Caco-2 (cell line): ENCODE measurements at places on chromosomes 12 and 14. TPM values are rescaled to one million over a fixed set of nuclear protein-coding genes. Genes with fewer than 3 reads are reported as not detected.

- peaks cover 19% of the 10 kb centered on the region; the same call in 1 of the 2 replicates for H3K4me1 ChIP-seq
- H3K27me3 ChIP-seq = no peaks in the 10 kb centered on the region
- H3K27ac ChIP-seq = no peak overlapping the region
- no peak for DNase-seq
Measured at GRCh38 chr12:1758887-1759286, 61.5 kb upstream of the LRTM2 start.

The CARMIL3 gene
- 0.88 and 1.00 TPM in 2 replicates for total RNA-seq

The OTX2 gene
- not detected in 2 replicates for total RNA-seq

The OVCH1 gene
- total RNA-seq = not detected in 2 replicates

- no peak overlapping the region for H3K27ac ChIP-seq
- no peaks in the 10 kb centered on the region for H3K27me3 ChIP-seq
- no peaks in the 10 kb centered on the region for H3K4me1 ChIP-seq
Measured at GRCh38 chr14:106268013-106268727, 741.8 kb downstream of the TMEM121 start.

The C14orf119 gene
- total RNA-seq = 46.3 and 52.0 TPM in 2 replicates

DNA sequence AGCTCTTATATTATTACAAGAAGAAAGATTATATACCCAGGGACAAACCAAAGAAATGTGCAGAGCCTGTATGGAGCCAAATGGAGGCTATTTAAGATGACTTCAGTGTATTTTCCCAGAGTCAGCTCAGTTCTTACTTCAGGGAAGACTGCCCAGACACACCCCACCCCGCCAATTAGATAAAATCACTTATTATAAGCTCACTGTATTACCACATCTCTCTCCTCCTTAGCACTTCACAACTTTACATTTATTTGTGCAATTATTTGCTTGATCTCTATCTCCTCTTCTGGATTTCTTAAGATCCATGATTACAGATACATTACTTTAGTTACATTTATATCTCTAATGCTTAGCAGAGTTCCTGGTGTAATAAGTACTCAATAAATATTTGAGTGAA lies 24.7 kb upstream of the WDR89 start:
- no peak overlapping the region for H3K4me3 ChIP-seq
- H3K27ac ChIP-seq = no peak overlapping the region
- peaks cover 13% of the 10 kb centered on the region for H3K4me1 ChIP-seq
- H3K36me3 ChIP-seq = peaks cover 2% of the 10 kb centered on the region; the same call in 1 of the 2 replicates

The DCAF4 gene
- 20.1 and 21.1 TPM in 2 replicates for total RNA-seq
